ENCODE measurements at places on chromosomes 6 and 20. TPM values are rescaled to one million over a fixed set of nuclear protein-coding genes. Genes with fewer than 3 reads are reported as not detected.

GINM1 gene
- 53.6 TPM for total RNA-seq

RUNX2 gene
- total RNA-seq = 5.1 TPM

SPO11 gene
- total RNA-seq = not detected

SCGN gene
- total RNA-seq = not detected

RRAGD gene
- 2.2 TPM for total RNA-seq

MUCL3 gene
- not detected for total RNA-seq

RRBP1 gene
- 76.4 TPM for total RNA-seq

LAMP5 gene
- total RNA-seq = under 0.01 TPM

OR2J3 gene
- not detected for total RNA-seq

SLC22A1 gene
- total RNA-seq = 1.5 TPM

SLA2 gene
- total RNA-seq = not detected

SNAP25 gene
- total RNA-seq = 4.5 TPM

GSTA2 gene
- not detected for total RNA-seq

THBD gene
- 15.1 TPM for total RNA-seq

FAM83C gene
- total RNA-seq = not detected

TRERF1 gene
- total RNA-seq = 6.6 TPM

C6orf47 gene
- 15.8 TPM for total RNA-seq

All from subcutaneous preadipocyte (primary cell).